Hematopoietic multipotent progenitor cell treated with erythropoietin and hydrocortisone succinate and interleukin-3 and kit ligand, for 4 days (in vitro differentiated cells): ENCODE measurements at places on chromosomes 5 and 9.

GRCh38 chr5:141392429-141393198 lies at the start of gene PCDHGA8:
PCDHGA8 (plus strand) TSS chr5:141392633; CDS start chr5:141392814, 181 bp downstream.
- DNase-seq: peak; percentile 10

DNA sequence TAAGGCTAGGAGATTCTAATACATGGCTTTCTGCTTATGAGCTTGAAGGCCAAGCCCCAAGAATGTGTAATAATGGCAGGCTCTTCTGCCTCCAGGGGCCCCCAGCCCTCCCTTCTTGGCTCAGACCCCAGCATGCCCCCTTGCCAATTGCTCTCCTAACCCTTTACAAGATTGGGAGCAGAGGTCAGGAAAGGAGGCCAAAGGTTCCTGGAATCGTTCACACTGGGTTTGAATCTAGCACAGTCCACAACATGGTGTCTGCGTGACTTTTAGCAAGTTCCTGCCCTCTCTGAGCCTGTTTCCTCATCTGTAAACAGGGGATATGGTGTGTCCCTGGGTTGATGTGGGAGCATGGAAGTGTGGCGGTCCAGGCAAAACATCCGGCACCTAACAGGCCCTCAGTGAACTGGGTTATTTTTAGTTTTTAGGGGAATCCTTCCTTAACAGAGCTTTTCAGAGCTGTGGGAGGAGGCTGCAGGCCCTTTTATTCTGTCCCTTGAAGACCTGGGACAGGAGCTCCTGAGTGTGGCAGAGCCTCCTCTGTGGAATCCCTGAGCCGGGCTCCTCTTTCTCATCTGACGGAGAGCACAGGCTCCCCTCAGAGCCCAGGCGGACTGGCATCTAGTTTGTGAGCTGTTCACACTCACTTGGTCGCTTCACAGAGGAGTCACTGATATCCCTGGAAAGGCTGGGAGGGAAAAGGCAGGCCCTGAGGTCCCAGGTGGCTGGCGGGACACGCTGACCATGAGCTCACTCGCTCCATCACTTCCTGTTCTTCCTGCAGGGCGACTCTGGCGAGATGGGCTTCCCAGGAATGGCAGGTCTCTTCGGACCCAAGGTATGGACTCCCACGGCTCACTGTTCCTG lies 23.4 kb upstream of the ORM1 start:
- no peak for DNase-seq

DNA sequence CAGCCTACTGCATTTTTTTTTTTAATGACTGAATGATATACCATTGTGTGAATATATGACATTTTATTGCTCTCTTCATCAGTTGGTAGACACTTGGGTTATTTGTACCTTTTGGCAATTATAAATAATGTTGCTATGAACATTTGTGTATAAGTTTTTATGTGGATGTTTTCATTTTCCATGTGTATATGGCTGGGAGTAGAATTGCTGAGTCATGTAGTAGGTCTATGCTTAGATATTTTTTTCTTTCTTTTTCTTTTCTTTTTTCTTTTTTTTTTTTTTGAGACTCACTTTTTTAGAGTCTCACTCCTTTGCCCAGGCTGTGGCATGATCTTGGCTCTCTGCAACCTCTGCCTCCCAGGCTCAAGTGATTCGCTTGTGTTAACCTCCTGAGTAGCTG lies 32.9 kb upstream of the FAM120AOS start:
- peak; percentile 30 for DNase-seq

- peak; percentile 60 for DNase-seq
Observed at GRCh38 chr9:91033797-91034196, 232.2 kb downstream of the SYK start.

GRCh38 chr5:93120771-93121170 lies 460.2 kb downstream of the NR2F1-AS1 start:
- no peak for DNase-seq
